ENCODE measurements at places on chromosomes 7 and 10.

- DNase-seq: no peak
These were observed 92.6 kb upstream of the HECTD2 start for GRCh38 chr10:91317541-91317940.

GRCh38 chr10:4201866-4202825 lies 417.1 kb upstream of the KLF6 start:
- no peak for DNase-seq

- DNase-seq: no peak
These were observed 20.5 kb downstream of the HABP2 start for GRCh38 chr10:113573368-113573767.

- no peak for DNase-seq
These were observed 92.1 kb downstream of the CH25H start for GRCh38 chr10:89114846-89115625.

GRCh38 chr7:131104596-131105293 lies 222.9 kb upstream of the MKLN1 start:
- DNase-seq: no peak

GRCh38 chr10:110413049-110413783 lies 84.5 kb upstream of the DUSP5 start:
- no peak for DNase-seq

DNA sequence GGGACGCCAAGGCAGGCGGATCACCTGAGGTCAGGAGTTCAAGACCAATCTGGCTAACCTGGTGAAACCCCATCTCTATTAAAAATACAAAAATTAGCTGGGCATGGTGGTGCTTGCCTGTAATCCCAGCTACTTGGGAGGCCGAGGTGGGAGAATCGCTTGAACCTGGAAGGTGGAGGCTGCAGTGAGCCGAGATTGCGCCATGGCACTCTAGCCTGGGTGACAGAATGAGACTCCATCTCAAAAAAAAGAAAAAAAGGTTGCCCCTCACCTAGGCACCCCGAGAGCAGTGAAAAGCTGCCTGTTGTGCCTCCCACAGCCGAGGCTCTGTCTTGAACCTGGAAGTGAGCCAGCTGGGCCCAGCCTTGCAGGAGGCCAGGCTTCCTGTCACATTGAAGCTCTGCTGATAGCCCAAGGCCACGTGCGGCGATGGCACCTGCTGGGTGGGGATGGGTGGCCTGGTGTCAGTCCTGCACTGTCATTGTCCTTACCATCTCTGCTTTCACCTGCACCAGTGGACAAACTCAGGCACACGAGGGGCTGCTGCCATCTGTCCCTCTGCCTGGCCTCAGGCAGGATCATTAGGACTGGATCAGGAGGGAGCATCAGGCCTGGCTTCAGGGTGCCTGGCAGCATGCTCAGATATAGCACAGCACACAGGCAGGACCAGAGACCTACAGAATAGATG lies 37.8 kb downstream of the DNAJB12 start:
- no peak for DNase-seq

DNA sequence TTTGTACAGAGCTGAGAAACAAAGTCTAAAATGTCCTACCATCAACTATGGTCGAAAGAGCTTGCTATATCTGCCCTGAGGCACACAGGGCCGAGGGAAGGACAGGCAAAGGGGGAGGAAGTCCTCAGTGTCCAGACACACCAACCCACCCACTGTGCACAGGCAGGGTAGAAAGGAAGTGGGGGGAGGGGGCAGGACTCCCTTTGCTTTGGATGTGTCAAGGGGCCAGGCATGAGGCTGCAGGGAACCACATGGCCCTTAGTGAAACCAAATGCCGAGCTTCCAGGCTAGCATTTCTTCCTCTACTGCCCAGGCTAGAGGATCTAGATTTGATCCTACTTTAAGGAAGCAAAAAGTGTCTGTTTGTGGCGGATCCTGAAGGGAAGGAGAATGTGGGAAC lies 28.6 kb downstream of the KCNH2 start:
- no peak for DNase-seq

DNA sequence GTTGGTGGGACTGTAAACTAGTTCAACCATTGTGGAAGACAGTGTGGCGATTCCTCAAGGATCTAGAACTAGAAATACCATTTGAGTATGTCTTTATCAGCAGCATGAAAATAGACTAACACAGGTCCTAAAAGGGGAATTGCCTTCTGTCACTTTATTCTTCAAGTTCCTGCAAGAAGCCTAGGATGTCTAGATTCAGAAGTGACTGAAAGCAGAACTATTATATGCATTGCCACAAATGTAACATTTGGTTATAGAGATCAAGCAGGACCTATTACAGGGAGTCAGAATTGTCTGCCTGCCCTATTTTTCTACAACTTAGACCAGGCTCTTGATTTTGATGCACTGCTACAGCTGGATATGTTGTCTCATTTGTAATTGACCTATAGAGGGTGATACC lies 364.7 kb downstream of the SORCS1 start:
- DNase-seq: no peak

DNA sequence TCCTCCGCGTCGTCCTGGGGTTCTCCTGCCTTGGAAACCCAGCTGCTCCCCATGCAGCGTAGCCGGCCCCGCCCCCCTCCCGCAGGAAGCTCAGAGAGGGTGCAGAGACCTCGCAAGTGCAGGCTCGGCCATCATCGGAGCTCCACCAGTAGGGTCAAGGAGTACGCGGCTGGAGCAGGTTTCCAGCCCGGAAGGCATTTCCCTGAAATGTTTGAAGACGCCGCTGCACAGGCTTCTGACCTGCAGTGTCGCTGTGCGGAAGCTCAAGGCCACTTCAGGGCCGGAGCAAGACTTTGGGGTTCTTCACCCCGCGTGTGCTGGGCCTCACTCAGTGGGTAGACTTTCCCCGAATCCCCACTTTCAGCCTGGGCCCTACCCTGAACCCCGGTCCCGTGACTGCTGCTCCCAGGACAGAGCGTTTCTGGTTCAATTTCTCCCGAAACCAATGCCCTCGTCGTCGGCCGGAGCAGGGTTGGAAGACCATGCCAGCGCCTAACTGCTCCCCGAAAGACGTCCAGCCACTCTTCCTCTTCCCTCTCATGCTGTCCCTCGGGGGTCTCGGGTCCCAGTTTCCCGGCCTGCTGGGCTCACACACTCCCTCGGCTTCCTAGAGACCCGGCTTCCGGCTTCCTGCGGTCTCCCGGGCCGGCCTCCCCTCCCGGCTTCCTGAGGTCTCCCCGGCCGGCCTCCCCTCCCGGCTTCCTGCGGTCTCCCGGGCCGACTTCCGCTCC lies 52.1 kb downstream of the INSIG1 start:
- DNase-seq: no peak

- DNase-seq: no peak
These were observed 1.1 kb downstream of the P4HA1 start for GRCh38 chr10:73095481-73096021.

GRCh38 chr10:98365406-98366061 lies 49.4 kb downstream of the PYROXD2 start:
- no peak for DNase-seq

DNA sequence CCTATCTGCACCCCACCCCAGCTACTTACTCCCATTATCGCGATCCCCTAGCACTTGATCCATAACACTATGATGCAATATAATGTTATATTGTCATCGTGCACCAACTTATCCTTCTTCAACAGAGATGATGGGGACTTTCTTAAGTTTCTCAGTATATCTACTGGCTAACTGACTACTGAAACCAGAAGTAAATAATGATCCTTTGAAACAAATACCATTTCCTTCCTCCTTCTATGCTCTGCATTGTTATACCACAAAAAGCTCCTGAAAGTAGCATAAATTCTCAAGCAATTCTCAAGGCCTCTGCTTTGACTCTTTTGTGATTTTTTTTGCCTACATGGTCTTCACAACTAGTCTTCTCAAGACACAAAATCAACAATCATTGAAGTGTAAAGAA lies 68.9 kb downstream of the HTR7 start:
- no peak for DNase-seq

- DNase-seq: no peak
These were observed 62.5 kb downstream of the MKI67 start for GRCh38 chr10:128063736-128064107.

DNA sequence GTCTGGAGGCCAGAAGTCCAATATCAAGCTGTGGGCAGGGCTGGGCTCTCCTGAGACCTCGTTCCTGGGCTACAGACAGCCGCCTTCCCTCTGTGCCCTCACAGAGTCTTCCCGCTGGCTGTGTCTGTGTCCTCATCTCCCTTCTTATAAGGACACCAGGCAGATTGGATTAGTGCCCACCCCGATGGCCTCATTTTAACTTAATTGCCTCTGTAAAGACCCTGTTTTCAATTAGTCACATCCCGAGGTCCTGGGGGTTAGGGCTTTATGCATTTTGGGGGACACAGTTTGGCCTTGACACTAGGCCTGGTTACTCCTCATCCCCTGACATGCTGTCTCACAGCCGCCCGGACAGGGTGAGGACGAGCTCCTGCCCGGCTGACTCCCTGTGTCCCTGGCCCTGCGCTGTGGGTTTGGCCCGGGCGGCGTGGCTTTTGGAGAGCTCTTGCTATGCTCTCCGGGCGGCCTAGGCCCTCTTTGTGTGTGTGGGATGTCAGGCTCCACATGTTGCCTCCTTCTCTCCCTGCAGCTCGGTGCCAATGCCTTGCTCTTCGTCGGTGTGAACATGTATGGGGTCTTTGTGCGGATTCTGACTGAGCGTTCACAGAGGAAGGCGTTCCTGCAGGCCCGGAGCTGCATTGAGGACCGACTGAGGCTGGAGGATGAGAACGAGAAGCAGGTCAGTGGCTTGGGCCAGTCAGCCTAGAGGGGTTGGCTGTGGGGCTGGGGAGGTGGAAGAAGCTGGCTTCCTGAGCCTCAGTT lies 18.2 kb downstream of the ADCY1 start:
- DNase-seq: no peak

DNA sequence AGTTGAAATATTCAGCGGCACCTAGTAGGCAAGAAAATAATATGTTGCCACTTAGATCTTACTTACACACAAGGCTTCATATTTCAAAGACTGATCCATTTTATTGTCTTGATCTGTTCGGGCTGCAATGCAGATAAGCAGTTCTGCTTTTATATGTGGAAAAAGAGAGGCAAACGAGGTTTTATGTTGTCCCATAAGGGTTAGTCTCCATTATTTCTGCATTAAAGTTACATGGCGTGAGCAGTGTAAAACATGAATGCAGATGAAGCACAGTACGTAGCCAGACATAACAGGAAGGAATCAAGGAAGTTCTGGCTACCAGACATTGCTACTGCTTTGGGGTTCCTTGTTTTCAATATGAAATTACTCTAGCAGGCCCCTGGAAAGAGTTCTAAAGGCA lies 224.8 kb downstream of the BBS9 start:
- no peak for DNase-seq

GRCh38 chr10:114499116-114499515 lies 94.8 kb upstream of the AFAP1L2 start:
- no peak for DNase-seq

DNA sequence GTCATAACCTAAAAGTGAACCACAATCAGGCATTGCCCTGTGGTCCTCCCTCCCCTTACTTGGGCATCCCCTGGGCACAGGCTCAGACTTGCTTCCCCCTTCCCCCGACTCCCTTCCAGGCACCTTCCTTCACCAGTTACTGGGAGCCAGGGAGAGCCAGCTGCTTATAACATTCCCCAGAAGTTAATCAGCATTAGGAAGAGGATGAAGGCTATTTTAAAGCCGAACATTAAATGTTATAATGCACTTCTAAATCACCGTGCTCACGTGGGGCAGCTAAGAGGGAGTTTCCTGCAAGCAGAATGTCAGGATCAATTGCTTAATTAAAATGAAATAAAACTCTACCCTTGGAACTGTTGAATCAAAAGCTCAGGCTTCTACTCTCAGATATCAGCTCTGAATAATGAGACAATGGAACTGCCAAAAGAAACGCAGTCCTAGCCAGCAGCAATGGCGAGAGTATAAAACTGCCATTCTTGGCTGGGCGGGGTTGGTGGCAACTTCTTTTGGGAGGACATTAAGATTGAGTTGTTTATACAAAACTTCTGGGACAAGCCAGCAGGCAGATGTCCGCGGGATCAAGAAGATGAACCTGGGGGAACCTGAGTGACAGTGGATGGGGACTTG lies 169.5 kb downstream of the FANK1 start:
- DNase-seq: no peak

- DNase-seq: no peak
These were observed 548 bp downstream of the AGAP3 start for GRCh38 chr7:151086802-151087244.

- DNase-seq: no peak
These were observed 1292.0 kb downstream of the XPNPEP1 start for GRCh38 chr10:108631332-108631731.

- DNase-seq: no peak
These were observed 223.7 kb downstream of the MTERF1 start for GRCh38 chr7:91656541-91657482.

- DNase-seq: no peak
These were observed 6.5 kb downstream of the EVX1 start for GRCh38 chr7:27248911-27249723.

DNA sequence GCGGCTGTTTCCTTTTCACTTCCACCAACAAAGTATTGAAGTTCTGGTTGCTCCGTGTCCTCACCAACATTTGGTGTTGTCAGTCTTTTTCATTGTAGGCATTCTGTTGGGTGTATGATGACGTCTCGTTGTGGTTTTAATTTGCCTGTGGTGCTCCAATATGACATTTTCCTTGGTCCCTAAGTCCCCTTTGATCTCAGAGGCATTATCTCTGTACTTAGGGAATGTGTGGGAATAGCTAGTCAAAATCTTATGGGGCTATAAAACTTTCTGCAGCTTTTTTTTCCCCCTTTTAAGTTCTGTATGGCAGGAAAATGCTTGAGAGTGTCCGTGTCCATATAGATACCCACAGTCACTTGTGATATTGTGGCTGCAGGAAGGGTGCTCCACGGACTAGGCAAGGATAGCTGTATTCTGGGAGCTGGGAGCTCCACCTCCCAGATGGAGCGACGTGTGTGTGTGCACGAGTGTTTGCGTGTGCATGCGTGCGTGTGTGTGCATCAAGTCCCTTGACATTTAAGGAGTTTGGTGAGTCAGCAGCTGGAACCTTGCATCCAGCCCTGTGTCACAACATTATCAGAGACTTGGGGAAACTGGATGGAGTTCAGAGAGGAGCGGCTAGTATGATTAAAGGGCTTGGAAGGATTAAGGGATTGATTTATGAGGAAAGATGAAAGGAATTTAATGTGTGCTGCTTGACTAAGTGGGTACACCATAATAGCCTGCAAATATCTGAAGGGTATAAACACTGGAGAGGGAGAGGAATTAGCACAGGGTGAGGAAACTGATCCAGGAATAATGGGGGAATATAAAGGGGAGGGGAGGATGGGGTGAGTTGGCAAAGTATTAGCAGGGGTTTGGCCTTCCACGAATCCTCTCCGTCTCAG lies 66.8 kb downstream of the LRMDA start:
- no peak for DNase-seq

- DNase-seq: no peak
These were observed 438.6 kb upstream of the GALNT17 start for GRCh38 chr7:70693321-70693685.

DNA sequence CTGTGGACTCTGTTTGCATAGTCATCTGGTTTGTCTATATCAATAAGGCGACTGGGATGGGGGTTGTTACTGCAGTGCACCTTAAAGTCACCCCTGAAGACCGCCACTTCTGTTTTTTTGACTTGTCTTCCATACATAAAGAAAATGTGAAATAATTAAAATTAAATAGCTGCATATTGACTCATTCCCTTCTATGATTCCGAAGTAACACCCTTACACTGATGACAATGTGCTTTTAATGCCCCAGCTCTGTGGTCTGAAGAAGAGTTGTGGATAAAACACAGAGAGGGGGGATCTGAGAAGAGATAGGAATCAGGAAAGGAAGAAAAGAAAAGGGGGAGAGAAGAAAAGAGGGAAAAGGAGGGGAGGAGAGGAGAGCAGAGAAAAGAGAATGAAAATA lies 796.9 kb upstream of the MBL2 start:
- DNase-seq: no peak
